ENCODE measurements at places on chromosomes 6 and 20. TPM values are rescaled to one million over a fixed set of nuclear protein-coding genes. Genes with fewer than 3 reads are reported as not detected.

The KHDC1 gene
- total RNA-seq = 5.1 TPM

The RNGTT gene
- 12.7 TPM for total RNA-seq

- H3K36me3 ChIP-seq = no peaks in the 10 kb centered on the region
- no peaks in the 10 kb centered on the region for H3K27me3 ChIP-seq
- DNase-seq = no peak
- H3K27ac ChIP-seq = no peak overlapping the region
These were observed 51.3 kb downstream of the CDC5L start for GRCh38 chr6:44438827-44439226.

DNA sequence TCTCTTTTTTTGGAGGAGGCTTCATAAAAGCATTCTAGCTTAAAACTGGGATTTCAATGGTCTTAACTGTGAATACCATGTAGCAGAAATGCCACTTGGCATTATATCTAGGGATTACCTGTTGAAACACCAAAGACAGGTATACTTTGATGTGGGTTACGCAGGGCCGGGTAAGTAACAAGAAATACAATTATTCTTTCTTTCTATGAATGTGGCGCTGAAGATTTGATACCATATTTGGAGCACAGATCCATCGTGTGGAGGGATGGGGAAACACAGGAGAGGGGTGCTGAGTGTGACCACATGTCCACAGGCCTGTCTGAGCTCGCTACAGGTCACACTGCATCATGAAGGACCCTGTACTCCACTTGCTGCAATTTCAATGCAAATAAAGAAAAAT, 257.8 kb downstream of the GMPR start:
- H3K27ac ChIP-seq = no peak overlapping the region
- peaks cover 7% of the 10 kb centered on the region for H3K4me1 ChIP-seq
- H3K36me3 ChIP-seq = no peaks in the 10 kb centered on the region

GRCh38 chr6:75853806-75854205, 104.8 kb downstream of the MYO6 start:
- peaks cover 2% of the 10 kb centered on the region for H3K4me1 ChIP-seq
- no peak overlapping the region for H3K27ac ChIP-seq
- H3K27me3 ChIP-seq = no peaks in the 10 kb centered on the region
- no peak for DNase-seq
- no peaks in the 10 kb centered on the region for H3K36me3 ChIP-seq
- no peak overlapping the region for H3K4me3 ChIP-seq
